ENCODE measurements at places on chromosomes 13 and 19.

DNA sequence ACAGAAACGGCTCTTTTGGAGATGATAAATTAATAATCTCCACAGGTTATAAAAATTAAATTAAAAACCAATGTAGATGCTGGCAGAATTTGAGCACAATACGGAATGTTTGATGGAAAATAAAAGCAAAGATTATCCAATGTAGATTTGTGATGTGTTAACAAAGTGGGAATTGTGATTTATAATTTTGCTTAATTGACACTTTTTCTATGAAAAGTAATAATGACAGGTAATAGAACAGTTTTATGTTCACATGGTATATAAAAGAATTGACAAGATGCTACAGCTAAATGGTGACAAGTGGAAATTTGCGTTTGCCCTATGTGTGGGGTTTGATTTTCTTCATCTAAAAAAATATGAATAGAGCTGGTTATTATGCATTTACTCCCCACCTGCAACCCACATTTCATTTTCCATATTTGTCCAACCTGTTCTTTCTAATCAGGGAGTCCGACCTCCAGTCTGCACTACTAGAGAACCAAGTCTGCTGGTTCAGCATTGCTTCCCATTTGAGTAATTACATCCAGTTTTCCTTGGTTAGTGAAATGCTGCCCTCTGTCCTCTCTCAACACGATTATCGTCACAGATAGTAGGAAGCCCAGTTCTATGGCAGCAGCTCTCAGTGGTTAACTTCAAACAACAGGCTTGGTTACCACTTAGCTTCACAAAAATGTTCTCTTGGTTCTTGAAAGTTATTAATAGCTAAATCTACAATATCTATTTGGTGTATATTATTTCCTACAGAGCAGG lies 61.4 kb upstream of the SLITRK1 start:
- DNase-seq = no peak

GRCh38 chr19:58572026-58572817 lies 913 bp downstream of the MZF1 start:
- no peak for DNase-seq

- DNase-seq = no peak
Observed at GRCh38 chr19:52646571-52647217, 8.5 kb upstream of the ZNF83 start.

GRCh38 chr13:113978741-113979481 lies 5.0 kb upstream of the C13orf46 start:
- DNase-seq = no peak

DNA sequence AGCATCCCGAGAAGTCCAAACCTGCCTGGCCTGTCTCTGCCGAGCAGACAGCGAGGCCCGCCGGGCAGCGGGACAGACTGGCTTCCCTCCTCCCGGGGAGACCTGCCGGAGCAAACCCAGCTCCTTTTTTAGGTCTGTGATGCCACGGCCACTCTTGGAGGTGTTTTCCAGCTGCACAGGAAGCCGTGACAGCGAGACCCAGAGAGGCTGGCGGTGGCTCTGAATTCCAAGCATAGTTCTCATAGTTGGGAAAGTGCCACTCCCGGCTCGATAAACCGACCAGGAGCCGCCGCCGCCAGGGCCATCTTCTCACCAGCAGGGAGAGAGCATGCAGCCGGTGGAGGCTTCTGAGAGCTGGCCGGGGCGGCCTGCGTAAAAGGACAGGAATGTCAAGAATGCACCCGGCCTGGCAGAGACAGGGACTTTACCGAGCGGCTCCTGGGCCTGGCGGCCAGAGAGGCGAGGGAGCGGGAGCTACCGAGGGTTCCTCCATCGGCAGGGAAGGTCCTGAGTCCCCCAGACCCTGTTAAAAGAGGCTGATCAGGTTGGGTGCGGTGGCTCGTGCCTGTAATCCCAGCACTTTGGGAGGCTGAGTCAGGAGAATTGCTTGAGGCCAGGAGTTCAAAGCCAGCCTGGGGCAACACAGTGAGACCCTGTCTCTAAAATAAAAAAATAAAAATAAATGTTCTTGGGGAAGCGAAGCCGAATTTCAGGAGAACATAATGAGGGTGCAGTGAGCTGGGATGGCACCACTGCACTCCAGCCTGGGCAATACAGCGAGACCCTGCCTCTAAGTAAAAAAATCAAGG lies 64.9 kb downstream of the GADD45B start:
- DNase-seq = no peak

DNA sequence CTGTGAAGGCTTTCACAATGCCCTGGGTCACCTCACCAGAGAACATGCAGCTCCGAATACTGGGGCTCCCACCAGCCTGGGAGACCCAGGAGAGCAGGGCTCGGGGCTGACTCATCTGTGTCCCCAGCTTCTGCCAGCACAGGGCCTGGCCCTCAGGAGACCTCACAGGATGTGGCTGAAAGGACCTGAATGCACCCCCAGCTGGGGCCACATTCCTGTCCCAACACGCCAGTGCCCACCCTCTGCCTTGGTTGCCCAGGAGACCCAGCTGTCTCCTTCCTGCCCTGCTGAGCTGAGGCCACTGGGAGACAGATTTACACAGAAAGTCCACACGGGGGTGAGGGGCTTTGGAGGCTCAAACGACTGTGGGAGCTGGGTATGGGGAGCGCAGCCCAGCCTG lies 11.9 kb downstream of the BCAT2 start:
- DNase-seq = no peak

DNA sequence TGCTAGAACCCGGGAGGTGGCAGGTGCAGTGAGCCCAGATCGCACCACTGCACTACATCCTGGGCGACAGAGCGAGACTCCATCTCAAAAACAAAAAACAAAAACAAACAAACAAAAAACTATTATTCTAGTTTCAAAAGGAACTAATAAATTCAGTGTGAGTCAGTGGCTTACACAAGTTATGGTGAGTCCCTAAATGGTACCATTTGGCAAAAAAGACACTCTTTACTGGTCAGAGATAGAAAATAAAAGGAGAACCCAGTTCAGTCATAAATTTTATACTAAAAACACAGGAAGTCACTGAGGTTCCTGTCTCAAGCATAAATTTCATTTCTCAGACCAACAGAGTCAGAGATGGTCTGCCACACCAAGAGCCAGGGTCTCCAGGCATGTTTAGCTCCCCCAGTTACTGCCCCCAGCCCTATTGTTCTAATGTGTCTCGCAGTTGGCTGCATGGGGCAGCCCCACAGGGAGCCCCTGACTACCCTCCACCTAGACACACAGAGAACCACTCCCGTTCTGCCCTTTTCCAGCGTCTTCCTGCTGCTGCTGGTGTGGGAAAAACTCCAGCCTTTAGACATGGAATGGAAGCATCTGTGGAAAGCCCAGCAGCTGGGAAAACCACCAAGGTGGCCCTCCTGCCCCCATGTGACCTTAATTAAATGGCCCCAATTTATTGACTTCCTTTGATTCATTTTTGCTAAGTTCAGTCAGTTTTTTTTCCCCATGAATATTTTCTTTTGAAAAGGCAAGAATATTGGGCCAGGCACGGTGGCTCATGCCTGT lies 12.2 kb downstream of the THSD1 start:
- no peak for DNase-seq

DNA sequence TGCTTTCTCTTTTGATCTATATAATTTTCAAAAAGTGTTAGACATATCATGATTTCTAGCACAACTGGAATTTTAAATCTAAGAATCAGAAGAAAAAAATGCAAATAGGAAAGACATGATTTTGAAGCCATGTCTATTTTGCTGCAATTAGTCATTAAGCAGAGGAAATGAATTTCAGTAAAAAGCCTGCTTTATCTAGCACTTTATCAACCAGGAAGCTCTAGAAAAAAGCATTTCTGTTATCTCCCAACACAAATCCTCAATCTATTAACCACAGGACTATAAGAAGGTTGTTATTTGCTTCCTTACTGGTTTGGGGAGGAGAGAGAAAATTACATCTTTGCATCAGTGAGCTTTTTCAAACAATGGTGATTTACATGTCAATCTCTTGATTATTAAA lies 716.7 kb downstream of the DIAPH3 start:
- no peak for DNase-seq

- no peak for DNase-seq
Observed at GRCh38 chr19:8397271-8397670, 7.1 kb downstream of the RAB11B start.

DNA sequence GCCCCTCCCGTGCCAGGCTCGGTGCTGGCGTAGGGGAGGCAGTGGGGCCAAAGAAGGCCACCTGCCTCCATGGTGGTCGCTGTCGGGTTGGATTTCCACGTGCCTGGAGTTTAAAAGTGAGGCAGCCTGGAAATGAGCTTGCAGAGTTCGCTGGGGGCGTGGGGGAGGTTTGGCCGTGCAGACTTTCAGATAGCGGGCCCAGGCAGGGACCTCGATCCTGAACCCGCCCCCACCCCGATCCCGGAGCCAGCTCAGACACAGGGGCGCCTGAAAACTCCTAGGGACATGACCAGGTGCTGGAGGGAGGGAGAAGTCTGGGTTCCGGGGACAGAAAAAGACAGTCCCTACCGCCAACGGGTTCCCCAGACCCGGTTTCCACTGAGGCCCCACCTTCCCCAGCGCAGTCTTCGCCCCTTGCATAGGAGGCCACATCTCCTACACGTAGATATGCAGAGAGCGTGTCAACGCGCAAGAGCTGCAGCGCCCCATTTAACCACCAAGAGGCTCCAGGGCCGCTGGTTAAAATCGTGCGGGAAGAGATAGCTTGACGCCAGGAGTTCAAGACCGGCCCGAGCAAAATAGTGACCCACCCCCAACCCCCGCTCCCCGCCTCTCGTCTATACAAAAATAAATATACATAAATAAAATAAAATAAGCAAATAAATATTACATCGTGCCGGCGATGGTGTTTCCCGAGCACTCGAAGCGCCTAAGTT lies 8.5 kb downstream of the CCDC8 start:
- no peak for DNase-seq

GRCh38 chr13:29106651-29107050 lies 286.5 kb downstream of the MTUS2 start:
- no peak for DNase-seq

DNA sequence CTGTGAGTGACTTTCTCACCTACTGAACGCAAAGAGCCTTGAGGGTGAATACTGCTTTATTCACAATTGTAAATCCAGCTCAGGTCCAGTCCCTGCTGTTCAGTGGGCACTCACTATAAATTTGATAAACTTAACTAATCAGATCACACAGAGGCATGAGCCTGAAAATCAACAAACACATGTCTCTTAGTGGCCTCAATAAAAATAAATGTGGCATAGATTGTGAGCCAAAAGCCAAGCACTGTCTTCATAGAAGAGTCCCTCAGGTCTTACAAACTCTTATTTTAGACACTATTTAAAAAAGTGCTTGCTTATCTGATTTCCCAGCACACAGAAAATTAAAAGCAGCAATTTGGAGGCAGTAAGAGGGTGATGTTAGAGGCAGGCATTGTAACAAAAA lies 957.7 kb downstream of the SLITRK5 start:
- no peak for DNase-seq

- DNase-seq = no peak
Observed at GRCh38 chr13:42971691-42972347, 20.2 kb downstream of the EPSTI1 start.

DNA sequence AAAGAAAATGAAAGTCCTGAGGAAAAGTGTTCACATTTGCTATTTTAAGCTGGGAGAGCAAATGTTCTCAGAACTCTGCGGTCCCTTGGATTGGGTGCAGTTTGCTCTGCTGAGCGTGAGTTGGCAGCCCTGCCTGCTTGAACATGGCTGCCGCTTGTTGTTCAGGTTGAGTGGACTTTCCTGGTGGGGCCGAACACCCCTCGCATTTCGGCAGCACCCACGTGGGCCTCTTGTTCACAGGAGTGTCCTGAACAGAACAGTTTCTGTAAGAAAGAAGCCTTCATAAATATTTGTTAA lies 10.8 kb upstream of the RNF113B start:
- DNase-seq = no peak

- no peak for DNase-seq
Observed at GRCh38 chr19:14337510-14337909, 43.7 kb upstream of the ADGRE5 start.

- no peak for DNase-seq
Observed at GRCh38 chr13:49183672-49184325, 36.3 kb upstream of the MLNR start.

DNA sequence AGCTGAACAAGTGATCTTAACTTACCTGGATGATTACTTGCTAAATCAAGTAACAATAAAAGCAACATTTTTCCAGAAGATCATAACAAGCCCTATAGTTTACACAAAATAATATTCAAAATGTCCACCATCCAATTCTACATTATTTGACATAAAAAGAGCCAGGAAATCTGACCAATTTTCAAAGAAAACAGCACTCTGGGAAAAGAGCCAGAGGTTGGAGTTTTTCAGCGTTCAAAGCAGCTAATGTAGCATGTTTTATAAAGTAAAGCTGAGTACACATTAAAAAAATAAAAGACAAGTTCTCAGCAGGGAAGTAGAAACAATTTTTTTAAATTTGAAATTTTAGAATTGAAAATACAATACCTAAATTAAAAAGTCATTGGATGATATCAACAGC lies 62.6 kb downstream of the UFM1 start:
- DNase-seq = no peak

DNA sequence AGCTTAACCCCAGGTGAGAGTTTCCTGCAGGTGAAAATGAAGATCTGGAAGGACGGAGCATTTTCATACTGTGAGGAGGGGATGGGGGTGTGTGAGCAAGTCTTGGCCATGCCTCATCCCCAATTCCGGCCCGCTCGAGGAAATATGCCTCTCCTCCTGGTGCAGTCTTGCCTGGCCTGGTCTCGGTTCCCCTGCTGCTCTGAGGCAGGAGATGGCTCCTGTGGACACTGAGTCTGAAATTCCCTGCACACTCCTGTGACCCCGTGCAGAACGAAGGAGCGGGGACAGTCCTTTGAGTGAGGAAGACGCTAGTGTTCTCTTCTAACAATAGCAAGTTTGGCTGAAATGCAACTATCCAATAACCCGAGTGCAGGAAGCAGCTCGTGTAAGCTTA lies 329 bp upstream of the ZNF439 start:
- no peak for DNase-seq

DNA sequence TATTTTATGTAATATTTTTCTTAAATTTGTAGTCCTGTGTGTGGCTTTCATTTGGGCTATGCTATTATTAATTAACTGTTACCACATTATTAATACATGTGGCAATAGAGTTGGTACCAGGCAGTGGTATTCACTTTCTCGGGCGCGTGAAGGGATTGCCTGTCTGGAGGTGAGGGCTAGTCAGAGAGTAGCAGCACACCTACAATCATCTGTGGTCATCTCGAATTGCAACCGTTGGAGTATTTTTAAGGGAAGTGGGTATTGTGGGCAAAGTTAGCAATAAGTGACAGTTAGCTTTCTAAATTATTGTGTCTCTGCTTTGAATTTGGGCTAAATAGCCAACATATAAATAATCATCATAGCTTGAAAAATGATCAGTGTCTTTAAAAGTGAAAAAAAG lies 20.0 kb upstream of the GPR18 start:
- no peak for DNase-seq

All from activated CD8-positive, alpha-beta memory T cell treated with anti-CD3 and anti-CD28 coated beads for 1 hour (primary cell).